Stimulated activated CD4-positive, alpha-beta T cell treated with anti-CD3 and anti-CD28 coated beads, Interleukin-1b, Interleukin-23, amount 100 ng/mL, for 4 hours (primary cell): ENCODE measurements at places on chromosomes 3 and 15.

DNA sequence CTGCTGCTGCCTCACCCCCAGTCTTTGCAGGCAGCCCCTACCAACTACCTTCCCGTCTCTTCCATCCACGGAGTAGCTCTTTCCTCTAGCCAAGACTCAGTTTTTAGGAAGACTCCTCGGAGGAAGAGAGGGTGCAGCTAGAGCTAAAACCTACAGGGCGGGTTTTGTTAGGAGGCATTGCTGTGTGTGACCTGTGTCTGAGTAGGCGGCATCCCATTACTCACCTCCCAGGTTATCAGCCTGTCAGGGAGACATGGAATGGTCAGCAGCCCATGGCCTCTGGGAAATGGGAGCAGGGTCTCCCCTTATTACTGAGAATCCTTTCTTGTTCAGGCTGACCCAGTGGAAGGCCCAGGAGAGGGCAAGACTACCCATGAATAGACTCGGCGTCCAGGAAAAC is 43.8 kb upstream of the FGD5 start:
- DNase-seq: no peak

DNA sequence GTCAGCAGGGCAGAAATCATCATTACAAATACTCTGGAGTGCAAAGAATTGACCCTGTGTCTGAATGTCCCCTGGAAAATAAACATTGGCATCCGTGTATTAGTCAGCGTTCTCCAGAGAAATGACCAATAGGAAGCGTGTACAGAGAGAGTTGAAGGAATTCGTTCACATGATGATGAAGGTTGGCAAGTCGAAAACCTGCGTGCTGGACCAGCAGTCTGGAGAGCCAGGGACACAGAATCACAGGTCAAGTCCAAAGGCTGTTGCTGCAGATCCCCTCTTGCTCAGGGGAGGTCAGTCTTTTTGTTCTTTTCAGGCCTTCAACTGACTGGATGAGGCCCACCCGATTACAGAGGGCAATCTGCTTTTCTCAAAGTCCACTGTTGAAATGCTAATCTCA is 16.6 kb downstream of the GP9 start:
- no peak for DNase-seq

- no peak for DNase-seq
Measured at GRCh38 chr15:99976811-99977271, 243.6 kb upstream of the LYSMD4 start.

- no peak for DNase-seq
Measured at GRCh38 chr3:64957408-64958198, 269.8 kb upstream of the ADAMTS9 start.

- no peak for DNase-seq
Measured at GRCh38 chr3:194072097-194072428, 63.9 kb upstream of the HES1 start.
